ENCODE measurements at places on chromosomes 1 and 21. TPM values are rescaled to one million over a fixed set of nuclear protein-coding genes. Genes with fewer than 3 reads are reported as not detected.

FCAMR gene
- not detected for total RNA-seq

ETNK2 gene
- total RNA-seq = 6.2 TPM

KANK4 gene
- 4.0 TPM for total RNA-seq

SLC2A5 gene
- total RNA-seq = 3.8 TPM

TMOD4 gene
- total RNA-seq = not detected

FCN3 gene
- 24.5 TPM for total RNA-seq

TRIM58 gene
- total RNA-seq = 0.32 TPM

KRTAP15-1 gene
- not detected for total RNA-seq

TMEM82 gene
- total RNA-seq = not detected

BRDT gene
- not detected for total RNA-seq

LCE7A gene
- not detected for total RNA-seq

LEMD1 gene
- not detected for total RNA-seq

- DNase-seq = no peak
These were observed 201.0 kb downstream of the SIPA1L2 start for GRCh38 chr1:232428786-232429530.

DNA sequence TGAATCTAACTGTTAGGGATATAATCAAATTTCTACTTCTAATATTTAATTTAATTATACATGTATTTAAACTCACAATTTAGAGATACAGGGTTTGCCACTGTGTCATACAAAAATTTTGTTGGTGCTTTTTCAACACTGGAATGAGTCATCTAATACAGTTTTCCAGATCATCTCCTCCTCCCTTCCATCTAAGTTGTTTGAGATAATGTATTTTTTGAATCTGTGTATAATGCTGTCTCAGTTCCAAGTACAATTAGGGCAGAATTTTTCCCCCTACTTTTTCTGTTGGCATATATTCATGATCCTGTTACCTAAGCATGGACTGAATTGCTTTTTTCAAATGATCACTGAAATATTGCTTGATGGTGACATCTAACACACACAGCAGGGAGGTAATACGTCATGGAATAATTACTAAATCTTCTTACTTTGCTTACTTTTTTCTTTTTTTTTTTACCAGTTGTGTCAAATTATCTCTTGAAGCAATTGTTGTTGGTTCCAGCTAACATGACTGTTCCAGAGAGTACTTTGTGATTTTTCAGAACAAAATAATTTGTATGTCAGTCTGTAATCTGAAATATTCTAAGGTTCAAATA, 146.0 kb downstream of the MAGI3 start:
- no peak for DNase-seq

GRCh38 chr1:22527555-22528296, 35.6 kb upstream of the EPHA8 start:
- DNase-seq = no peak

DNA sequence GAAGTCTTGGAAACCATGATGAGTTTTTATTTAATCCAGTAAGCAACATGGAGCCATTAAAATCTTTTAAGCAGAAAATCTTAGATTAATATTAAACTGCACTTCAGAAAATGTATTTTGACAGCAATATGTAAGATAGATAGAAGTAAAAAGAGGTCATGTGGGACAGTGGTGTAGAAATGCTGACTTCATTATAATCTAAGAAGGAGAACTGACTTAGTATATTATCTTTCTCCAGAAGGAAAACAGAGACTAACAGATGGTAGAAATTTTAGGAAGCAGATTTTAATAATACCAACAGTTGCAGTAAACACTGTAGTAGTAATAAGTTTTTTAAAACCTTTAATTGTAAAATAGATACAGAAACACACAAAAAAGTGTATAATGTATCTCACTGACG, 272.9 kb downstream of the TPR start:
- DNase-seq = no peak

- no peak for DNase-seq
These were observed at the start of gene FCRL1 for GRCh38 chr1:157819896-157820295. Gene FCRL1 (minus strand): TSS chr1:157820120. CDS start chr1:157820037, 83 bp downstream.

- no peak for DNase-seq
These were observed 114.5 kb downstream of the KIAA0319L start for GRCh38 chr1:35442734-35443133.

DNA sequence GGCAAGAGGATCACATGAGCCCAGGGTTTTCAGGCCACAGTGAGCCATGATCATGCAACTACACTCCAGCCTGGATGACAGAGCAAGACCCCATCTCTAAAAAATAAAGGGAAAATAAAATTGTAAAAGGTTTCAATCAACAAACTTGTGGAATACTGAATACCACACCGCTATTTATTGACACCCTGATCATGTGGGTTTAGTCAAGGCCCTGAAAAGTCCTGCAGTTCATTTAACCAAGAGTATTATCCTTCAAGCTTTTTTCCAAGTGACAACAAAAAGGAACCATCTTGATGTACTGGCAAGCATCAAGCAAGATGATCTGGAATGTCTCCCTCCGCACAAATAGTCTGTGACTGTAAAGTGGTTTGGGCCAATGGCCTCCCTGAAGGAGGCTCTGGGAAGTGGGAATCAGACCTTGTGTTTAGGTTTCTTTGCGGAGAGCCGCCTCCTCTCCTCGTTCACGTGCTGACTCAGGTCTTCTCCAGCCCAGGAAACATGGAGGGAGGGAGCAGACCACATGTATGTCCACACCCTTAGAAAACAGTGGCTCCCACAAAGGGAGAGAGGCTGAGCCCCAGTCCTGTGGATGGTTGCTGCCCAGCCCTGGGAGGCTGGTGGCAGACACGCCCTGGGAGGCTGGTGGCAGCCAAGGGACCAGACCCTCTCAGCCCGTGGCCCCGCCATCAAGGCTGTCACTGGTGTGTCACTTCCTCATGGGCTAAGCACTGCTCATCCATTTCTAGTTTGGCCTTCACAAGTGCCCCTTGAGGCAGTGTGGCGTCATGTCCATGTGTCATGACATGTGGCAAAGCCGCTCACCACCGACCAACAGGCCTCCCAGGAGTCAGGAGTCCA, 56.7 kb downstream of the RIPK4 start:
- no peak for DNase-seq

GRCh38 chr1:34212673-34213072, 36.0 kb downstream of the C1orf94 start:
- DNase-seq = no peak

- DNase-seq = no peak
These were observed 35.8 kb upstream of the VCAM1 start for GRCh38 chr1:100683448-100684349.

DNA sequence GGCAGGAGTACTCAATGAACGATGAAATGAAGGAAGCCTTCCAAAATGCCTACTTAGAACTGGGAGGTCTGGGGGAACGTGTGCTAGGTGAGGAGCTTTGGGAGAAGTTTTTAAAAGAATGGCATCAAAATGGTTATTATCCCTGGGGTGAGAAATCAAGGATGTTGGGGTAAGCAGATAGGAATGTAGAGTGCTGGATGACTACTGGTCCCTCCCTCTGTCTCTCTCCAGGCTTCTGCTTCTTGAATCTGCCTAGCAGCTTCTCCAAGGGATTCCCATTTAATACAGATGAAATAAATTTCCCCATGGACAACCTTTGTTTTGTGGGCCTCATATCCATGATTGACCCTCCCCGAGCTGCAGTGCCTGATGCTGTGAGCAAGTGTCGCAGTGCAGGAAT, 19.0 kb upstream of the CASQ1 start:
- no peak for DNase-seq

DNA sequence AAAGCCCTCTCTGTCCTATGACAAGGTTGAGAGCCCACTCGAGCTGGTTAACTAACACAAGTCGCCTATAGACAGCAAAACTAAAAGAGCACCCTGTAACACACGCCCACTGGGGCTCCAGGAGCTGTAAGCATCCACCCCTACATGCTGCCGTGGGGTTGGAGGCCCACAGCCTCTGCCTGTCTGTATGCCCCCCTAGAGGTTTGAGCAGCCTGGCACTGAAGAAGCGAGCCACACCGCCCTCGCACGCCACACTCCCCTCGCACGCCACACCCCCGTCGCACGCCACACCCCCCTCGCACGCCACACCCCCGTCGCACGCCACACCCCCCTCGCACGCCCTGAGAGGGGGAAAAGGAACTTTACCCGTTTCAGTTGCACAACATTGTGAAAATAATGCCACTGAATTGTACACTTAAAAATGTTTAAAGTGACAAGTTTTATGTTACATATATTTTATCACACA, 13.2 kb upstream of the HMGCL start:
- peak; percentile 67 for DNase-seq

DNA sequence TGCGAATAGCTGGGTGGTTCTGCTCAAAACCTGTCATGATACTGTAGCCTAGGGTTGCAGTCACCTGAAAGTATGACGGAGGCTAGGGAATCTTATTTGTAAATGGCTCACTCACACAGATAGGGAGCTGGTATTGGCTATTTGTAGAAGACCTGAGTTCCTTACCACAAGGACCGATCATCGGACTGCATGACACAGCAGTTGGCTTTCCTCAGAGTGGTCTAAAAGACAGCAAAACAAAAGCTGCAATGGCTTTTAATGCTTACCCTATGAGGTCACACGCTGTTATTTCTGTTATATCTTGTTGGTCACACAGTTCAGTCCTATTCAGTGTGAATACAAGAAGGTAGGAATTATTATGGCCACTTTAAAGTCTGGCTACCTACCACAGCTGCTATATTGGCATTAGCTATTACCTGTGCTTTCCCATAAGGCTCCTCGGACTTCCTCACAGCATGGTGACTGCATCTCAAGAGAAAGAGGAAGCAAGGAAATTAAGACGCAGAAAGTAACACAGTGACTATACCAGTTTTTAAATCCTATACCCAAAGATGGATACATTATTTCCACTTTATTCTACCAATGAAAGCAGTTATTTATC, 68.4 kb upstream of the LRRC7 start:
- DNase-seq = no peak

GRCh38 chr1:197471248-197471985, 203.4 kb downstream of the CRB1 start:
- DNase-seq = no peak

GRCh38 chr1:233675893-233676292, 62.0 kb downstream of the KCNK1 start:
- no peak for DNase-seq

GRCh38 chr1:42035205-42035829, 116.6 kb upstream of the HIVEP3 start:
- peak; percentile 65 for DNase-seq

- no peak for DNase-seq
These were observed 239.4 kb downstream of the BACH1 start for GRCh38 chr21:29538115-29538514.

DNA sequence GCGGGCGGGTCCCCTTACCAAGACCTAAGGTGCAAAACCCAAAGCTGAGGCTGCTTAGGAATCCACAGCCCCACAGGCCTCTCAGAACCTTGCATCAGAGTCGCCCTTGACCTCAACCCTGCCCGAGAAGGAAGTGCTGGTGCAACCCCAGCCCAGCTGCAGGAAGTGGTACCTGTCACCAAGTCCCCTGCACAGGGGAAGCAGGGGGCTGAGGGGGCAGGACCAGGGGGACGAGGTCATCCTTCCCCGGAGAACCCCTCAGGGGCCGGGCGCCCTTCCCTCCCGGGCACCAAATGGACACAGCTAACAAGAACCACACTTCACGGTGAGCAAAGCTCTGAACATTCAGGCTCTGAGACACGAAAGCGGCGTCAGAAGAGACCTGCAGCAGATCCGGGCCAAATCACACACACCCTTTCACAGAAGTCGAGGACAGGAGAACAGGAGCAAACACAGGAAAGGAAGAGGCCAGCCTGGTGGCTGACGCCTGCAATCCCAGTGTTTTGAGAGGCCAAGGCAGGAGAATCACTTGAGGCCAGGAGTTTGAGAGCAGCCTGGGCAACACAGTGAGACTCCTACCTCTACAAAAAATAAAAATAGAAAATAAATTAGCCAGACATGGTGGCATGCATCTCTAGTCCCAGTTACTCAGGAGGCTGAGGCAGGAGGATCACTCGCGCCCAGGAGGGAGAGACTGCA, 6.4 kb downstream of the ITGB2 start:
- no peak for DNase-seq

DNA sequence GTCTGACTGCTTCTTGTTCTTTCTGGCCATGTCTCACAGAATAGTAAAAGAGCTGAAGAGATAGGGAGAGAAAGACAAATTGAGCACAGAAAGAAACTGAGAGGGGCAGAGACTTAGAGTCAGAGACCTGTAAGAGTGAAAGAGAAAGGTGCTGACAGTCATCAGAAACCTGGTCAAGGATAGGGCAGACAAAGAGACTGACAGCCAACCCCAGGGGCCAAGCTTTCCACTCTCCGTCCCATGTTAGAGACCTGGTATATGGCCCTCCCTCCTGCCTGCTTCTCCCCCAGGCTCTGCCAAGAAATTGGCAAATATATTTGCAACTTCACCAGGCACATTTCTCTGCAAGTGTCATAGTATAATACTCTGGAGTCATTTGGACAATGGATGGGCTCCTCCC, 64.6 kb downstream of the RHBG start:
- DNase-seq = no peak

GRCh38 chr1:234862944-234863515, 253.1 kb upstream of the IRF2BP2 start:
- DNase-seq = peak; percentile 87

DNA sequence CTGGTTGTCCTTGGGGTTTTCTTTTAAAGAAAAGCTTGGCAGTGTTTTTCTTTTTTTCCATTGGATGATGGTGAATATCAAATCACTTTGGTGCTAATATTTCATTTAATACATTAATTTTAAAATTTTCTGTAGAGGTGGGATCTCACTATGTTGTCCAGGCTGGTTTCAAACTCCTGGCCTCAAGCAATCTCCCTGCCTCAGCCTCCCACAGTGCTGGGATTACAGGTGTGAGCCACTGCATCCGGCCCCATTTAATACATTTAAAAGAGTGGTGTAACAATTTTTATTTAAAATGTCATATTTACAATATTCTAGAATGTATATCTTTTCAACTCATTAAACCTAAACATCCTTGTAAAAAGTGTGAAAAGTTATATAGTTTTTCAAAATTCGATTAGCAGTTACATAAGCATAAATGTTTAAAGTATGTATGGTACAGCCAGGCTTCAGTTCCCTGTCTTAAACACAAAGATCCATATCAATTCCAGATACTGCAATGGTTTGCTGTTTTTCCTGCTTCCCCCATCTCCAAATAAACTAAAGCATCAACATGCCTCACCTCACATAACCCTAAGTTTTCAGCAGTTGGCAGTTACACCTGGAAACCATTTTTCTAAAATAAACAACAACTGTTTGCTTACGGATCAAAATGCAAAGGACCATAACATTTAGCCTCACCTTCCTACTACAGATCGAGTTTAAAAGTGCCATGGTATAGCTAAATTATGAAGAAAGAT, 8.9 kb upstream of the LGALS8 start:
- DNase-seq = no peak

GRCh38 chr21:43015906-43016540, 41.7 kb downstream of the PKNOX1 start:
- DNase-seq = no peak
